ENCODE measurements at places on chromosomes 7 and 10.

DNA sequence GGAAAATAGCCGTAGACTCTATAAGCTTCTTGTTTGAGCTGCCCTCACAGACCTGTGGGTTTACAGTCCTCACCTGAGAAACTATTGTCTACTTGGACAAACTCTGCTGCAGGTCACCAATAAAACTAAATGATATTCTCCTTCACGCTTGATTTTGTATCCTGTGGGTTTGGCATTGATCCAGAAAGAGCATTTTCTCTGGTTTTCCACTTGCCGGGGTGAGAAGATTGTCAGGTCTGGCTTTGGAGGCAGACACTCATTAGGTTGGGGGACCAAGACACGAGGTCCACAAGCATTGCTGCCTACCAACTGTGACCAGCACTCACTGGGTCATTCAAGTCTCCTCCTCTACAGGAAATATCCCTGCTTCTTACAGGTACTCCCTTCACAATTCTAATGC, 68.5 kb downstream of the CDC14C start:
- no peak for DNase-seq

DNA sequence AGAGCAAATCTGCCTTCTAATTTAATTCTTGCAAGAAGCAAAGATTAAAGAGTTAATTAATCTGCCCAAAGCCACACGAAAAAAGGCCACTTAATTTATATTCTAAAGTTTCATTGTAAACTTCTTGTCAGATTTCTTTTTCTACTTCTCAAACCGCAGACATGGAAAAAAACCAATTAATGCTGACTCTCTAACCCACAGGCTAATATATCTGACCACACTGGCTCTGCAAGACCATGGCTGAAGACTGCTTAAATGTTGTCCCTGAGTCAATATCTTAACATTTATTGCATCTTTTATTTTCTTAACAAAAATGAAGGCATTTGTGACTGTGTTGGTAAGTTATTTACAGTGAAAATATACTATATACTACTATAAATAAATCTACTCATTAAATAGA, 234.0 kb upstream of the SP8 start:
- DNase-seq = no peak

DNA sequence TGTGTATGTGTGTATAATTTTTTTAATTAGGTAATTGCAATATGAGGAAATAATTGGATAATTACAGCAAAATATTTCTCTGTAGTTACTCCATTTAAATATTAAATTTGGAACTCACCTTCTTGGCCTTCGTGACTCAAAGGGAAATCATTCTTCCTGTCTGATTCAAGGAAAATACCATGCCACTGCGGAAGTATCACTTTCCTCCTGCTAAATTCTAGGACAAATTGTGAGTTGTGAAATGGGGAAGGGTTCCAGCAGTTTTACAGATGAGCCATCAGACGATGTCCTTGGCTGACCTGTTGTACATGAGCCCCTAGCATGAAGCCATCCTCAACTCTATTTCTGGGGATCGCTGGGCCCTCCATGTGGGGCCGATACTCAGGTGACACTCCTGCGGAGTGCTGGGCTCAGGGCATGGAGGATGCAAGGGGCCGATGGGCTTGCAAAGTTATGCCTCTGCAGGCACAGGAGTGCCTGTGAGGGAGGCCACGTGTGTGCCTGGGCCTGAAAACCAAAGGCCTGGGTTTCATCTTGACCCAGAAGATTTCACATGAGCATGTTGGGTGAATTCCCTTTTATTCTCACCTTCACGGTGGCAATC, 179.6 kb upstream of the TCERG1L start:
- DNase-seq = no peak

- DNase-seq = no peak
These were observed 91.9 kb upstream of the PRKCQ start for GRCh38 chr10:6671976-6672375.

GRCh38 chr7:4883033-4883371, 514 bp downstream of the RADIL start:
- no peak for DNase-seq

DNA sequence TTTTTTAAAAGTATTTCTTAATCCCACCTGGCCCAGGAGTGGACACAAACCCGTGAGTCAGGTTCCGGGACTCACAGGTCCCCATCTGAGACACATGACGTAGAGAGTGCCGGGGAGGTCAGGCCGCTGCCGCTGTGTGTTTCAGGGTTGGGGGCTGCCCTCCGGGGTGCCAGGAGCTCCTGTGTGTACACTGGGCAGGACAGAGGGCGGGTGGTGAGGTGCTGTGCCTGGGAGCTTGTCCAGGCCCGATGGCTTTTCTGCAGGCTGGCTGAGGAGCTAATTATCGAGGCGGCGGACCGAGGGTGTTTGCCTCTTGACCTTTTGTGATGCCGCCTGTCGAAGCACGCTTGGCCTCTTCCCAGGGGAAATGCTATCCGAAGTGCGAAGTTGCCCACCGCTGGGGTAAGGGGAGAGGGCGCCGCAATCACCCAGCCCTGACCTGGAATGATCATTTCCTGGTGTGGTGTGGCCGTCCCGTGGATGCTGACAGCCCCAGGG, 42.1 kb downstream of the FOXL3 start:
- no peak for DNase-seq

GRCh38 chr7:130890176-130891020, 156.4 kb upstream of the KLF14 start:
- no peak for DNase-seq

DNA sequence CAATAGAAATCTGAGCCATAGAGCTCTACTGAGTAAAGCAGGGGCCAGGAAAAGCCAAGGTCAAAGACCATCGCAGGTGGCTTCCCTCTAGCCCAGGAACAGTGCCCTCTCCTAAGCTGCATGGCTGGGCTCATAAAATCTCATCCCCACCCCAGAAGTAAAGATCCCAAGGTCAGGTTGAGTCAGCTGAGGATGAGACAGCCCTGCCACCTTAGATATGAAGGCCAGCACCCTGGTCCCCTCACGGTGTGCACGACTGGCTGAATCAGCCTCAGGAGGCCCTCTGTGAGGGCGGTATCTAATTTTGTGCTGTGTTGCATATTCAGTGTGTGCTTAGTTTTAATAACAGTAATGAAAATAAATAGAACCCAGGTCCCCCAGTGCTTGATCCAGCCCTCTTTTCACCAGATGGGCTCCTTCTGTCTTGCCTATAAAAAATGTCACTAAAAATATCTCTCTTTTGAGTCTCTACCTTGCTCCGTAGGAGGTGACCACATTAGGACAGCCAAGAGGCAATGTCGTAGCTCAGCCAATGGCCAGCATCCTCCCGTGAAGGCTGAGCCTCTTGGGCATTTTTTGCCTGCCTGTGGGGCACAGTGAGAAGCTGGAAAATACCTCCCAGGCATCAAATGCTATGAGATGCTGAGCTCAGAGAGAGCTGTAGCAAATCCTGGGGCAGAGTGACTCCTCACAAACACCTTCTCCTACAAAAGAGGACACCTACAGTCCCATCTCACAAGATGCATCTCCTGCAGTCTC, 424.0 kb downstream of the PLXNA4 start:
- DNase-seq = no peak

- DNase-seq = peak; percentile 60
These were observed 24.5 kb upstream of the SVIL start for GRCh38 chr10:29658984-29659965.

- DNase-seq = no peak
These were observed 258.4 kb downstream of the SEMA3A start for GRCh38 chr7:83936056-83936708.

GRCh38 chr7:114959931-114960330, 38.0 kb downstream of the MDFIC start:
- DNase-seq = no peak

GRCh38 chr7:22922307-22922706, 91.6 kb downstream of the HYCC1 start:
- no peak for DNase-seq

DNA sequence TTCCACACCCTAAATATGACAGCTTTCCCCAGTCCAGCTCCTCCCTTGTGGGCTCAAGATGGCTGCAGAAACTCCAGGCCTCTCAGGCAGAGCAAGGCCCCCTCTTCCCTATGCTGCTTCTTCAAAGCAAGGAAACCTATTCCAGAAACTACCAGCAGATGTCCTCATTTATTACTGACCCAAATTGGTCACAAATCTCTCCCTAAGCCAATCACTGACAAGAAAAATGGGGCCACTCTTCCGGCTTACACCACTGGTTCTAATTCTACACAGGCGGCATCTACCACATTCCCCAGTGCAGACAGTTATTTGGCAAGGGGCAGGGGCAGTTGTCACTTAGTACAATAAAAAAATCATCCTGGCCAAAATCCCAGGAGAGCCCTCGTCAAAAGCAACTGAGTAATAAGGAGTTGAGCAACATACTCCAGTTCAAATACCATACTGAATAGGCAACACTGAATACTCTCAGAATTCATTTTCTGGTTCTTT, 150.4 kb downstream of the SFMBT2 start:
- DNase-seq = no peak

DNA sequence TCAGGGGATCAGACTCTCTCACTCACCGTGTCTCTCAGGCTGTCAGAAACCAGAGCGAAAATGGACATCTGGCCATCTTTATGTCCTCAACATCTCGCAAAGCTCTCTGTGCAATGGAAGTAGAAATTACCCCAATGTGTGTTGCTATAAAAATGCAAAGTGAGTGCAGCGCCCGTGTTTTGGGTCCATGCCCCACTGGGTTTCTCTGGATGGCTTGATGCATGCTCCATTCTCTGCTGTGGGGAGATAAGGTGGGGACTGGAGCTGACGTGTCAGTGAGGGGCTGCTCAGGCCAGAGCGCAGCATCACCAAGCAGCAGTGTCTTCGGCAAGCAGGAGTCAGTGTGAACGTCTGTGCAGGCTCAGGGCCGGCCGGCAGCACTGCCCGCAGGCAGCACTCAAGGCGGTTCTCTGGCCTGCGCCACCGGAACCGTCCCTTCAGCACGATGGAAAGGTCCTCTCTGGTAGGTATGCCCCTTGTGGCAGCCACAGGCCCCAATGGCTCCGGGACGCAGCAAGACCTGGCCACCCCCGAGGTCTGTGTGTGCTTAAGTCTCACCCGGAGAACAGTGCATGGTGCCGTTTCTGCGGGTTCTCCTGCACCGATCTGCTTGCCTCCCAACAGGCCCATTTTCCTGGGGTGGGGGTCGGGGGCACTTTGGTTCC, 30.2 kb downstream of the WDR86 start:
- DNase-seq = no peak

DNA sequence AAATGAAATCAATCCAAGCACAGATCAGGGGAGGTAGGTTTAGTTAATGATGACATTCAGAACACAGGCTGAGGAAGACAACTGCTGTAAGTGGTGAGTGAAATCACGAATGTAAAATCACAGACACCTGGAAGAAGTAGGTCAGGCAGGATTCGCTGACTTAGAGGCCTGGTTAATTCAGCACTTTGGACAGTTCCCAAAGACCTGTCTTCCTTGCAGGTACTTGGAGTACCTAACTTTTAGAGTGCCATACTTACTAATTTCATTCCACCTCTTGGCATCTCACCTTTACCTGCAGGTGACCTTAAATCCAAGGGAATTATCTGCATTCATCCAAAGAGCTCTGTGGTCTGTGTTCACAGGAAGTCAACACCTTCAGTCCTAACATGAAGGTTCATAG, 822.3 kb downstream of the PHTF2 start:
- no peak for DNase-seq

DNA sequence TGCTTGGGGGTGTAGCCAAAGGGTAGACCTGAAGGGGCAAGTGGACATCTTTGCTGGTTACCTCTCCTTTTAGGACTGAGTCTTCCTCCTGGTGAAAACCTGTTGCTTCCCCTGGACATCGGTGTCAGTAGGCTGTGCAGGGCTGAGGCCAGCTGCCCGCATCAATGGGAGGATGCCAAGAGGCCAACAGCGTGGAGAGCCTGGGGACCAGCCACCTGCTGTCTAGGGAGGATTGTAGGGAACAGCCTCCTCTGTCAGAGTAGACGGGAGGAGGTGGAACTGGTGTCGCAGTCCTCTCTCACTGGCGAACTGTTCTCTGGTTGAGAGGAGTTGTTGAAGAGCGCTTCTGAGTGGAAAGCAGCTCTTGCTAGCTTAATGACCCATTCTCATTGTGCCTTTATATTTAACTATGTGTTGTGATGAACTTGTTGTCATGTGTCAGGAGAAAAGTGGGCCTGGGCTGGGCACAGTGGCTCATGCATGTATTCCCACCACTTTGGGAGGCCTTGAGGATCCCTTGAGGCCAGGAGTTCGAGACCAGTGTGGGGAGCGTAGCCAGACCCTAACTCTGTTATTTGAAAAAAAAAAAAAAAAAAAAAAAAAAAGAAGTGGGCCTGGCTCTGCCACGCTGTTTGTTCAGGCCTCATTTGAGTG, 1.8 kb downstream of the SUFU start:
- no peak for DNase-seq

DNA sequence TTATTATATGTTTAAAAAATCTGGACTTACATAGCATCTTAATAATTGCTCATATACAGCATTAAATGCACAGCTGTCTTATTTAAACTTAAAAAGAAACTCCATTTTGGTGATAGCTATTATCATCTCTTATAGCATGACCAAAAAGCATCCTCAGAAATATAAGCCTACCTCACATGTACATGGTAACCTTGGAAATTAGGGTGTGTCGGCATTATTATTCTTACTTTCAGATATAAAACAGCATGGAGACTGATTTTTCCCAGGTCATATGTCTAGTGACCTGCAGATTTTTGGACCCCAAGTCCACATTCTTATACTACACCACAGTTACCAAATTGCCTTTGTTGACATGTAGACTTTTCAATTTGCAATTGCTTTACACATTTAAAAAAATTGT, 29.1 kb upstream of the ITGB1 start:
- DNase-seq = no peak

GRCh38 chr7:127910670-127911069, 120.6 kb downstream of the LRRC4 start:
- DNase-seq = no peak

DNA sequence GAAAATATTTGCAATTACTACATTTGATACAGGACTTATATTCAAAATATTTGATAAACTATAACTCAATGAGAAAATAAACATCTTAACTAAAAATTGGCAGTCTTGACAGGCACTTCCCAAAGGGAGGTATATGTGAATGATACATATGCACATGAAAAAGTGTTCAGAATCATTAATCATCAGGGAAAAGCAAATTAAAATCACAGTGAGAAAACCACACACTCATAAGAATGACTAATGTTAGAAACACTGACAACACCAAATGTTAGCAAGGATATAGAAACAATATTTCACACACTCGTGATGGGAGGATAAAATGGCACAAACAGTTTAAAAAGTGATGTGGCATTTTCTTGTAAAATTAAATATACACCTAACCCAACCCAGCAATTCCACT, 4.1 kb upstream of the VPS26A start:
- DNase-seq = no peak

Data from stimulated activated naive CD4-positive, alpha-beta T cell treated with Interleukin-2 at 50 U/mL for 16 hours (primary cell).